Muscle of leg (tissue), 16 donors: ENCODE measurements at places on chromosomes 13 and 19. TPM values are rescaled to one million over a fixed set of nuclear protein-coding genes. Genes with fewer than 3 reads are reported as not detected.
A peak's percentile ranks its signal among the peaks of the same experiment; 100 is the strongest.

Gene ATP4A
- total RNA-seq, result not detected

- no peak for DNase-seq
- no peaks in the 10 kb centered on the region for H3K27me3 ChIP-seq
- H3K36me3 ChIP-seq, result peaks cover 21% of the 10 kb centered on the region
- H3K27ac ChIP-seq, result no peak overlapping the region
- H3K4me3 ChIP-seq, result no peak overlapping the region
Observed at GRCh38 chr13:25330541-25330940, 29.1 kb downstream of the NUP58 start.

GRCh38 chr19:38228005-38228377 is 4.0 kb upstream of the DPF1 start:
- no peak overlapping the region for H3K27ac ChIP-seq
- no peak overlapping the region for H3K4me3 ChIP-seq
- H3K27me3 ChIP-seq, result peaks cover 46% of the 10 kb centered on the region
- no peak for DNase-seq

GRCh38 chr13:98909016-98909415 is 68.8 kb downstream of the DOCK9 start:
- H3K27me3 ChIP-seq, result no peaks in the 10 kb centered on the region
- peaks cover 4% of the 10 kb centered on the region for H3K4me1 ChIP-seq
- no peak for DNase-seq

DNA sequence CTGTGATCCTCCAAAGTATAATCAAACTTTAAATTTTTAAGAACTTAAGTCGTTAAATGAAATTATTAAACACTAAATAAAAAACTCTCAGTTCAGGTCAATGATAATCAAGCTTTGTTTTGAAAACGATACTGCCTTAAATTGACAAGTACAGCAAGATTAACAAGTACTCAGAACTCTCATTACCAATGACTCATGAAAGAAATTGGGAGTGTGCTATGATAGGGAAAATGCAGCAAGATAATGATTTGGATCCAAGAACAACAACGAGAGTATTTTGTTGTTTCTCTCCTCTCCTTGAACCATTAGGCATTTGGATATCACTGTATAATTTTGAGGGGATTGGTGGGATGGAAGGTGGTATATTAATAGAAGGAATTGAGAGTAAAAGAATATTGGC is 10.2 kb downstream of the N4BP2L2 start:
- no peaks in the 10 kb centered on the region for H3K27me3 ChIP-seq
- no peak for DNase-seq
- peaks cover 7% of the 10 kb centered on the region for H3K36me3 ChIP-seq
- H3K4me3 ChIP-seq, result no peak overlapping the region

DNA sequence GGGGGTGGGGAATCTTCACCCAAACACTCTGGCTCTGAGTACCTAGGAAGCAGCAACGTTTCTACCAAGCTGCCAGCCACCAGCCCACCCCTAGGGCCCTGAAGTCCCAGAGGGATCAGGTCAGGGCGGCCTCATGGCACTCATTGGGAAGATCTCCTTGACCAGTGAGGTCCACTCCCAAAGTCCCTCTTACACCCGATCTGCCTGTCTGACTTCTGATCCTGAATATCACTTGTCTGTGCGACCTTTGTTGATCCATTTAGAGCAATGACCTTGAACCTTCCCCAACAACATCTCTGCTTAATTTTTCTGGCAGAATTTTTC is 2.1 kb upstream of the GNA15 start:
- no peak for DNase-seq
- no peaks in the 10 kb centered on the region for H3K36me3 ChIP-seq
- H3K4me3 ChIP-seq, result no peak overlapping the region
- peak overlapping the region; percentile 57 for H3K27ac ChIP-seq
- H3K4me1 ChIP-seq, result peaks cover 11% of the 10 kb centered on the region

DNA sequence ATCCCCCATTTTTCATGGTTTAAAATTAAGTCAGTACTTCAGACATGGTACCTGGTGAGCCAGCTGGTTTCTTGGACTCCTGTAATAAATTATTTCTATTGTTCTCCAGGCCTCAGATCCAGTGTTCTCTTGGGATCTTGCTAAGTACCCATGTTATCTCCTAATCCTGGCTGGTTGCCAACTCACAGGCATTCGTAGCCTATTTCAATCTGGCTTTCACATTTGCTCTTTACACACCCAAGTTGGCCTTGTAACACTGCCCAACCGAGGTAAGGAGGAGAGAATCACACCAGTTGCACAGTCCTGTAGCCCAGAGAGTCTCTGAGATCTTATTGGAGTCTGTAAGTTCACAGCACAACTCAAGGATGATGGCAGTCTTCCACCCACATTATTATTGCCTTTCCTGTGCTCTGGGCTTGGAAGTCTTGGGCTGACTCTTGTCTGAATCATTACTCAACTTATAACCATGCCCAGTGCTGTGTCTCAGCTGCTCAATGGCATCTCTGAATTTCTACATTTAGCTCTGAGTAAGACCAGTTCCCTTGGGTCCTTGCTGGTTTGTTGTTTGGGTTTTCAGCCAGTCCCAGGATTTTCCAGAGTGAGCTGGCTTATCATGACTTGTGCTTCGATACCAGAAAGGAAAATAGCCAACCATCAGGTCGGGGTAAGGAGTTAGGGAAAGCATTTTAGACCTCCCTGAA is 76.6 kb upstream of the KLF12 start:
- no peaks in the 10 kb centered on the region for H3K36me3 ChIP-seq
- H3K4me3 ChIP-seq, result no peak overlapping the region
- no peaks in the 10 kb centered on the region for H3K27me3 ChIP-seq
- peak; percentile 25 for DNase-seq

Gene FCER2
- total RNA-seq, result 0.44 TPM

DNA sequence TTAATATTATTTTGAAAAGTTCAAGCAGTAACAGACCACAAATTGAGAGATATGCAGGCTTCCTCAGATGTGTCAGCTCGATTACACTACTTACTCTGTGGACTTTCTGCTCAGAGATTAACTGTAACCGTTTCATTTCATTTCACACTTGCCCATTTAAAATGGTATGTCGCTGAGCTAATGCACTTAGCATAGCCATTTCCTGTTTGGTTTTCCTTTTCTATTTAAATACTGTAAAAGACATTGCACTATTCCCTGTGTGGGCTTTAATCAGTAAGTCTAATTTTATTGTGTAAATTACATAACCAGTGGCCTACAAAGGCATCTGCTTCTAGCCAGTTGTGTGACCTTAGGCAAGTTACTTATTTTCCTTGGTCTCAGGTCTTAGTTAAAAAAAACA is 237.6 kb downstream of the LACC1 start:
- H3K4me3 ChIP-seq, result no peak overlapping the region
- peak overlapping the region; percentile 57 for H3K27ac ChIP-seq
- peaks cover 15% of the 10 kb centered on the region for H3K4me1 ChIP-seq
- no peaks in the 10 kb centered on the region for H3K36me3 ChIP-seq
